ENCODE measurements at places on chromosomes 1 and 21. TPM values are rescaled to one million over a fixed set of nuclear protein-coding genes. Genes with fewer than 3 reads are reported as not detected.
A peak's percentile ranks its signal among the peaks of the same experiment; 100 is the strongest.

GRCh38 chr1:113949007-113949406, 19.9 kb downstream of the HIPK1 start:
- DNase-seq, result no peak

DNA sequence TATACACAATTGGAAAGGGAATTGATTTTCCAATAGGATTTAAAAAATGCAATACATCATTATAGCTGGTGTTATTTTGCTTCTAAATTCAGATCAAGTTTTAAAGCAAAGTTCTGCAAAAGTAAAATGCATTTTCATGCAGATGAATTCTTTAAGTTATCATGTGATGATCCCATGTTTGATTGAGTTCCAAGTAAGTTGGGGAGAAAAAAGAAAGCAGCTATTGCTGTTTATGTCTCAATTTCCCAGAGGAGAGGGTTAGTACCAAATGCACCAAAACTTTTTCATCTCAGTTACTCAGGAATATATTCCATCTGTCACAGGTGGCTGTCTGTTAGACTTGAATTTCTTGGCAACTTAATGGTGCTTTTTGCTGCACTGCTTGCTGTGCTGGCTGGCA, 29.7 kb downstream of the HSPA13 start:
- no peak for DNase-seq

Gene CRB1
- total RNA-seq, result not detected

GRCh38 chr1:99266726-99267125, 2.4 kb downstream of the PLPPR4 start:
- DNase-seq, result no peak

Gene RGSL1
- total RNA-seq, result not detected

GRCh38 chr1:67830226-67830625, 3.0 kb downstream of the GNG12 start:
- no peak for DNase-seq

GRCh38 chr1:40039245-40039756, 1.2 kb upstream of the CAP1 start:
- no peak for DNase-seq

Gene SLC1A7
- total RNA-seq, result not detected

GRCh38 chr1:25120281-25120680, 112.0 kb downstream of the SYF2 start:
- DNase-seq, result peak; percentile 36

DNA sequence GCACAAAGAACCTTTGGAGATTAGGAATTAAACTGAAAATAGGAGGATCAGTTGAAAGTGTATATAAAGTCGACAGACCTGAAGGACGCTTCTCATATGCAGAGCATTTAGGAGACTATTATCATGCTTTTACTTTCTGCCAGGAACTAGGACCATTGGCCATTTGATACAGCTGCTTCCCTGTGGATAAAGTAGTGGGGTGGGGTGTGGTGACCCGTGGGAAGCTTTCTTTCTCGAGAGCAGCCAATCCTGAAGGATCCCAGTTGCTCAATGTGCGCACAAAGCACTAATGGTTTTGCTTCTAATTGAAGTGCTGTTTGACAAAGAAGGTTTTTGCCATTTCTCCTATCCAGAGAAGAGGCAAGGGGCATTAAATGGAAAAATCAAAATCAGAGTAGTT, 14.9 kb upstream of the CD55 start:
- DNase-seq, result no peak

DNA sequence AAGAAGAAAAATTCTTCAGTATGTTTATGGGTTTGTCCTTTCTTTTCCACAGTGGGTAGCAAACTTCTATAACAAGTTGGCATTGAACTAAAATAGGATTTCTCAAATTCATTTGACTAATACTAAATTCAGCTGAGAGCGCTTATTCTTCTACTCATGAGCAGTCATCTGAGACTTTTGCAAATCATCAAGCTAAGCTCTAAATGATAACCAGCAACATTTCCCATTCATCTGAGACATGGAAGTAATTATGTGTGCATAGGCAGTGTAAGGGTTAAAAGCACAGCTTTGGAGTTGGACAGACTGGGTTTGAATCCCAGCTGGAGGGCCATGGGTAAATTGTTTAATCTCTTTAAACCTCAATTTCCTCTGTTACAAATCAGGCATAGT, 18.3 kb upstream of the CNR2 start:
- no peak for DNase-seq

DNA sequence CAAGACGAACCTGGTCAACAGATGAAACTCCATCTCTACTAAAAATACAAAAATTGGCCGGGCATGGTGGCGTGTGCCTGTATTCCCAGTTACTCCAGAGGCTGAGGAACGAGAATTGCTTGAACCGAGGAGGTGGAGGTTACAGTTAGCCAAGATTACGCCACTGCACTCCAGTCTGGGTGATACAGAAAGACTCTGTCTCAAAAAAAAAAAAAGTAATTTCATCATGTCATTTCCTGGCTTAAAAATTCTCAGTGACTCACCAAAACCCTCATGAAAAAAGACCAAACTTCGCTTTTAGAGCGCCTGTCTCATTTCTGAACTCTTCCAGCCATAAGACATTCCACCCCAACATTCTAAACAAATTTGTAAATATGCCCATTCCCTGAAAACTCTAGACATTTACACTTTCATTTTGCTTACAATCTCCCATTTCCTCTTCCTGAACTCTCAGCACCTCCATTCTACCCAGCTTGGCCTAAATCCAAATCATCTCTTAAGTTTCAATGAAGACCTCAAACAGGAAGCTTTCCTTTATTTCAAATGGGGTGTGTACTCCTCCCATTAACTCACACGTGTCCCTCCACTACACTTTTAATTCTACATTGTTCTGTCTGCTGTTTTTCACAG, 50.5 kb upstream of the PRRC2C start:
- DNase-seq, result peak; percentile 19

DNA sequence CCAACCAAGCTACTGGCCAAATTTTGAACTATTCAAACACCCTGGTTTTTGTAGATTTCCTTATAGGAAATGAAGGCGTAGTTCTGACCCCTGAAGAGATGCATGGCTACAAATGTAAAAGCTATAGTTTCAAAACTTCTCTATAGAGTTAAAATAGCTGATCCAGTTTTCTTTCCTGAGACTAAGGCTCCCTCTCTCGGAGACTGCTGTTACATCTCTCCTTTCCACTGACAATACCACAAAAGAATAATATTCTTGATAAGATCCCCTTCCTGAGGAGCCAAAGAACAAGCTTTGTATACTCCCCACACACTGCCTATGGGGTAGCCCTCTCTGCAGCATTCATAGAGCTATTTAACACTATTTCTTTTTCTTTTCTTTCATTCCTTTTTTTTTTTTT, 6.7 kb upstream of the CFAP126 start:
- no peak for DNase-seq

Gene FCRL6
- total RNA-seq, result not detected

DNA sequence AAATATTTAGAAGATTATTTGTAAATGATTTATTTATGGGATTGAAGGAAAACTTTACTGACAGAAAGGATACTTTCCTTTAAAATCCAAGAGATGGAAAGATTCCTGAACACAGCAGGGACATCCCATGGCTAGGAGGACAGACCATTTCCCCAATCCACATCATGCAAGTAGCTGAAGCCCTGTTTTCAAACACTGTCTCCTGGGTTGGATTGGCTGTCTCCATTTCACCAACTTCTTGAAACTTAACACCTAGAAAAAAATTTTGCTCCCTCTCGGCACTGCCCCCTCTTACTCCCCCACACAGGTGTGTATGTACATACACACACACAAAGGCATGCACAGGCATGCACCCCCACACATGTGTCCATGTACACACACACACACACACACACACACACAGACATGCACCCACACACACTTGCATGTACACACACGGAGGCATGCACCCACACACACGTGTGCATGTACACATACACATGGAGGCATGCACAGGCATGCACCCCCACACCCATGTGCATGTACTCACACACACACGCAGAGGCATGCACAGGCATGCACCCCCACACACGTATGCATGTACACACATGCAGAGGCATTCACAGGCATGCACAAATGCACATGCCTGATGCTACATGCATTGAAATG, 320.0 kb downstream of the CHRM3 start:
- DNase-seq, result no peak

Gene GNG4
- total RNA-seq, result 1.8 TPM

DNA sequence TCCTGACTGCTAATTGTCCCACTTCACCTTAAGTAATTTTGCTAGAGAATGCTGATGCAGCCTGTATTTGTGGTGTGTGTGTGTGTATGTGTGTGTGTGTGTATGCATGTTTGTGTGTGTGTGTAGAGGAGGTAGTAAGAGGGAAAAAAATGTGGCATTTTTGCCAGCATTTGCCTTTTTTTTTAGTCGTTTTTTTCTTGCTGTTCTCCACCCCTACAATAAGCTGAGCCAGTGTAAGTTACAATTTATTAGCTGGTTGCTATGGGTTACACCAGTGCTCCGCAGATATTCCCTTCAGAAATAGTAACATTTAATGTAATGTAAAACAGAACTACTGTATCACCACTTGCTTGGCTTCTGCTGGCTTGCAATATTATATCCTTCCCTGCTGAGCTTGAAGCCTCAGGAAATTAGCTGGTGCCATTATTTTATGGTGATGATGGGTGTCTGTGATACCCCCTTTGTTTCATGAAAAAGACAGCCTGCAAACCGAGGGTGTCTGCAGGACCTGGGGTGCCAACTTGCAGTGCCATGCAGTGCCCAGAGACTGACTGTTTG, 23.4 kb upstream of the IGSF3 start:
- DNase-seq, result no peak
